ENCODE measurements at places on chromosomes 16 and 17.
A peak's percentile ranks its signal among the peaks of the same experiment; 100 is the strongest.

- peak; percentile 38 for DNase-seq
Measured at GRCh38 chr17:50151937-50152547, 1.6 kb upstream of the PPP1R9B start.

DNA sequence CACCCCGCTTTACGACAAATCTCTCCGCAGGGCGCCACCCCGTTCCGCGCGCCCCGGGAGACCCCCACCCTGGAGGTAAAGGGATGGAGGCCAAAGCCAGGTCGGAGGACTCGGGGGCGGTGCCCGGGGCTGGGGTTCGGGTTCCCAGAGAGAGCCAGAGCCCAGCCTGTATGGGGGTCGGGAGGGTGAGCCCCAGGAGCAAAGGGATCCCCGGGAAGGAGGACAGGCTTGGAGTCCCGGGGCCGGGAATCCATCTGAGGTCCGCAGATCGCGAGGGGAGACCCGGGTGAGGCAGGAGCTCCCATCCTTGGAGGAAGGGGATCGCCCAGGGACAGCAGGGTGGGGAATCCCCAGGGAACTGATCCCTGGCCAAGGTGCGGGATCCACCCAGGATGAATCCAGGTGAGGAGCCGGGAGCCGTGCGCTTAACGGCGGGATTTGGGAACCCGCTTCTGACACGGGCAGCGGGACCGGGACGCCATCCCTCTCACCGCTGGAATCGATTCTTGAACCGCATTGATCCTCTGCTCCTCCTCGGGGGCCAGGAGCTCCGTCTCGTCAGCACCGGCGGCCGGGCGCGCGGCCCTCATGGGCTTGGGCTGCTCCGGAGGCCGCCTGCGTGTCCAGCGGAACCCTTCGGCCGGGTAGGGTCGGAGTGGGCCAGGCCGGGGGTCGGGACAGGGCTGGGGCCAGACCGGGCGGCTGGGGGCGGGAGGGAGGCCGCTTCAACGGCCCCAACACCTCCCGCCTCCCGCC lies at the start of gene MMD:
TSS of gene MMD (minus strand) at position 657 of the 756 bp plus-strand sequence. CDS start at position 517, 140 bp downstream.
- DNase-seq = no peak

DNA sequence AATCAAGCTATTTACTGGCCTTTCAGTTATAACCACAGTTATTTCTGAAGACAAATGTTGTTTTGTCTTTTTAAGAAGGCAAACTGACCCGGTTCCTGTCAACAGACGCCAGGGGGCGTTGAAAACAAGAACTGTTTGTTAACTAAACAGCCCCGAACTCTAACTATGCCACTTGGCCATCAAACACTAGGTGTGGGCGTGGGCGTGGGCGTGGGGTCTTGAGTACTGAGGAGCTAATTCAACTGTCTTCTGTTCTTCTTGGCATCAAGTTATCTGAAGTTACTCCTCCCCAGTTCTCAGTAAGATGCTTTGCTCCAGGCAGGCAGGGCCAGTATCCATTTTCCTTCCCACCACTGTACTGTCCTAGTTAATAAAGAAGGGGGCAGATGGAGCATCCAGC lies 63.3 kb upstream of the MTMR4 start:
- DNase-seq = peak; percentile 7

- no peak for DNase-seq
Measured at GRCh38 chr16:66699898-66700297, 3.4 kb upstream of the CMTM4 start.

GRCh38 chr16:31273676-31274075 lies 13.9 kb downstream of the ITGAM start:
- no peak for DNase-seq

DNA sequence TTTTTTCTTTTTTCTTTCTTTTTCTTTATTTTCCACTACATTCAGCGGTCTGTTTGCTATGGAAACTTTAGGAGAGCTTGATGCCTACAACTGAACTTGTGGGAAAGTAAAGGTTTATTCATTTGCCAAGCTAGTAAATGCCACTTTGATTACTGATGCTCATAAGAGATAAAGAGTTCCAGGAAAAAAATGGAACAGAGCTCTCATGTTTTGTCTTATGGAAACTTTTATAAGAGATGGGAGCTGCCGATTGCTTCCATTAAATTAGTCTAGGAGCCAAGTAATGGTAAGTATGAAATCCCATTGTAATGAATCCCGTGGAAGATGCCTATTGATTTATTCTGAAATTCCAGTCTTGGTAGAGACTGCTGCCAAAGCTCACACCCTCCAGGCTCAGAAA lies 7.1 kb downstream of the ANKFN1 start:
- DNase-seq = no peak
